ENCODE measurements at places on chromosomes 7 and 10.
A peak's percentile ranks its signal among the peaks of the same experiment; 100 is the strongest.

DNA sequence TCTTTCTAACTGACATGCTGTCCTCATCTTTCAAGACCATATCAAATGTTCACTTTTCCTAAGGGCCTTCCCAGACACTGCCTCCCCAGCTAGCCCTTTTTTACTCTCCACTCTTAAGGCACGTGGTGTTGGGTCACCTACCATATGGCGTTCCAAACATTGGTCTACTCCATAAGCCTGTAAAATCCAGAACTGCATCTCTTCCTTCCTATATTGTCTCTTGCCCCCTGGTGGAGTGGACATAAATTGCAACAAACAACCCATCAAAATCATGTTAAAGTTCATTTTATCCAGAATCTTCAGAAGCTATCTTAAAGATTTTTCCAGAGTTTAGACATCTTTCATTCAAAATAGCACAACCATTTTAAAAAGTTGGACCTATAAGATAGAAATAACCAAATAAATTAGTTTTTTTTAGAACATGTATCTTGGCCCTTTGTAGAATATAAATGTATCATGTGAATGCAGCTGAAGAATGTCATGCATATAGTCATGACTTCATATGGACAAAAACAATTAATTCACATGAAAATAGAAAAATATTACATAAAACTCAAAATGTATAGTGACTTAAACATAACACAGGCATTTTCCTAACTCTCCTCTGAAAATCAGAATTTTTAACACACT lies 180.6 kb upstream of the CHRM2 start:
- no peak overlapping the region for H3K27ac ChIP-seq
- DNase-seq, result peak; percentile 22
- no peaks in the 10 kb centered on the region for H3K36me3 ChIP-seq
- no peaks in the 10 kb centered on the region for H3K4me1 ChIP-seq

DNA sequence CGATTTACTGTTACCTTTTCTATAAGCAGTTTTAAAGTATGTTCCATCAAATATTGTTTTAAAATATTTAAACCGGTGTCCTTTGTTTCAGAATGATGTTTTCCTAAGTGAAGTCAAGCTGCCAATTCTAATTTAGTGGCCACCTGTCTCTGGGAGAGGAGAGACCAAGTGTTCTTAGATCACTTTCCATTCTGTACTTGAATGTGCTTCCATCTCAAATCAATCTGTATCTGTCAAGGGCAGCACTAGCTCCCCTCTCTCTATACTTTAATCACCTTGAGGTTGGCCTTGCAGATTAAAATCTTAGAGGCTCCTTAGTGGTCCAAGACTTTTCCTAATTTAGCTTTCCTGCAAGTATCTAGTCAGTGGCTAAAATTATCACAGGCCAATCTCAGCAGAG lies 49.6 kb downstream of the LGI1 start:
- no peak overlapping the region for H3K4me3 ChIP-seq
- no peak overlapping the region for H3K27ac ChIP-seq
- H3K27me3 ChIP-seq, result peaks cover 22% of the 10 kb centered on the region
- no peak for DNase-seq

GRCh38 chr10:115945701-115946445 lies 327.1 kb downstream of the GFRA1 start:
- DNase-seq, result no peak
- no peak overlapping the region for H3K4me3 ChIP-seq
- H3K27ac ChIP-seq, result peak overlapping the region; percentile 96
- H3K4me1 ChIP-seq, result peaks cover 63% of the 10 kb centered on the region

DNA sequence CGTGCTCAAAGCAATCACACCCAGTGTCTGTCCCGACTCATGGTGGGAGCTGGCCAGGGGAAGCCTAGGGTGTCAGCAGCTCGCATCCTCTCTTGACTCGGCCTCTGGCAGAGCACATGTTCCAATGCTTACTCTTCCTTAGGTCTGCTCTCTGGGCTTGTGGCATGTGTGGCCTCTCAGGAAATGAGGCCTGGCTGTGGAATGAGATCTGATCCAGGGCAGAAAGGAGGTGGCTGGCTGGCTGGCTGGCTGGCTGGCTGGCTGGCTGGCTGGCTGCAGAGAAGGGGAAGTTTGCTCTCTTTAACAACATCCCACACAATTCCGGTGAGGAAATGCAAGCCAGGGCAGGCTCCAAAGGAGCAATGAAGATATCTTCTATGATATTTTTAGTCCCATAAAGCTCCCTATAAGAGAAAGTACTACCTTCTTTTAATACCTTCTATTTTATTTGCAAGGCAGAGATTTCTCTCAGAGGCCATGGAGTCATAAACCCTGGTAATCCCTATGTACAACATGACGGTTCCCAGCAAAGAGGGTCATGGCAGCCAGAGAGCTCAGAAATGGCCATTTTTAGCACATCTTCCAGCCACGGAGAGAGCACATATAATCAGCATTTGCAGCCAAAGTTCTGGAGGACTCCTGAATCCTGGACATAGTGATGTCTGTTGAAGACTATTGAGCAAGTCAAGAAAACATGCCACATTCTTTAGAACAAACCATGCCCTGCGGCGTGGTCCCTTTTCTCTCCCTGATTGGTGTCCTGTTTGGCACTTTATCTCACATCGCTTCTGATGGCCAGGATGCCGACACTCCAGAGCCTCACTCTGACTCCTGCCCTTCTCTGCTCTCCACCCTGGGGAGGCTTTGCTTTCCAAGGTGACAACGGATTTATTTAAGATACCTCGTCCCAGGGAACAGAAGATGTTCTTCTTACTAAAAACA lies 153.7 kb downstream of the FANK1 start:
- H3K36me3 ChIP-seq, result no peaks in the 10 kb centered on the region
- no peaks in the 10 kb centered on the region for H3K4me1 ChIP-seq
- no peak overlapping the region for H3K27ac ChIP-seq
- no peaks in the 10 kb centered on the region for H3K27me3 ChIP-seq
- no peak for DNase-seq
- no peak overlapping the region for H3K4me3 ChIP-seq

DNA sequence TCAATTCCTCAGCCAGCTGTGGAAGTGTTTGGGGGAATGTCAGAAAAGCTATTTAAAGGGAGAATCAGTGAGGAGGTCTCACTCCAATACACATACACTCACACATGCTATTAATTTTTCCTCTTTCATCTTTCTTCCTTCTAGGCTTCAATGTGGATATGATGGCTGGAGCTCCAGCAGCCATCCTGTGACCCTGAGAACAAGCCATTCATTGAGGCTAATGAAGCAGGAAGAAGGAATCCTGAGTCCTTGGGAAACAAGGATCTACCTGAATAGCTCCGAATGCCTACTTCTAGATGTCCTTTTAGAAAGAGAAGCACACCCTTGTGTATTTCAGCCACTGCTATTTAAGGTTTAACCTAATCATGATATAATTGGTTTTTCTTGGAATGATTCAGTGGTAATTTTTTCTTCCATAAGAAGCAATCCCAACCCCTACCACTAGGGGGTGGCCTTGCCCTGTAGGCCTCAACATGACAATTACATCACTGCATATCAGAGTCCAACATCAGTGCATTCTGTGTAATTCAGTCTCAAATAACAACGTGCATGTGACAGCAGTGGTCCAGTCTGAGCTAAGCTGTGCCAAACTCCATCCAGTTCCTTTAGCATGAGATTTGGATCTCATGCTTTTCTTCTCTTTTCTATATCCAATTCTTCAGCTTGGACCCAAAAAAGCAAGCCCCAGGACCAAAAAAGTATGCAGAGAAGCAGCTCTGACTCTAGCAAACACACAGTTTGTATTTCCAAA lies 85.3 kb upstream of the ANKRD1 start:
- no peaks in the 10 kb centered on the region for H3K36me3 ChIP-seq
- H3K27ac ChIP-seq, result no peak overlapping the region
- DNase-seq, result peak; percentile 60
- H3K4me1 ChIP-seq, result no peaks in the 10 kb centered on the region
- H3K27me3 ChIP-seq, result no peaks in the 10 kb centered on the region
- no peak overlapping the region for H3K4me3 ChIP-seq

DNA sequence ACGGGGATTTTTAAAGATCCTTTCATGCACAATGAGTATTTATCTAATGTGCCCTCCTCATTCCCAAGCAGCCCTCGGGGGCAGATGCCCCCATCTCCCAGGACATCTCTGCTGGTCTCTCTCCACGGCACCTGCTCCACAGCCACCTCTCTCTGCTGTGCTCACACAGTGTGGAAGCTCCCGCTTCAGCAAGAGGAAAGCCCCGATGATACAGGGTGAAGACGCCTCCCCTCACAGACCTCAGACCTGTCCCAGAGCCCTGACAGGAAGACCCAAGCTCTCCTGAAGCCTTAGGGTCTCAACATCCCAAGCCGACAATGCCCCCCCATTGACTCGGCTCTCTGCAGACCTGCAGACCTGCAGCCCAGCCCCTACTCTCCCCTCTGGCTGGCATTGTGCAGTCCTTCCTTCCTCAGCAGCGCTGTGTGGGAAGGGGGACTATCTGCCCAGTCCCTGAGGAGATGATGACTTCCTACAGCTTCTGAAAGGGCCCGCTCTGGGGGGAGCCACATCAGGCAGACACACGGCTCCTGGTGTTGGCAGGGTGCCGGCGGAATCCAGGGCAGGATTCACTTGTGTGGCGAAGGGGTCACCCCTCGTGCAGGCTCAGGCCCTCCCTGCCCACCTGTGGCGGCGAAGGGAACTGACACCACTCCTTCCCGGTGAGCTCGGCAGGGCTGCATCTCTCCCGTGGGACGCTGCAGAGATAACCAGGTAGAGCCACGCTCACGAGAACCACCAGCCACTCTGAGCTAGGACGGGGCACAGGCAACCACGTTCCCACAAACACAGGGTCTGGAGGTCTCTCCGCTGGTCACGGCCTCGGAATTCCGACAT lies 61.8 kb downstream of the PTPRN2 start:
- no peak for DNase-seq
- no peak overlapping the region for H3K27ac ChIP-seq
- no peak overlapping the region for H3K4me3 ChIP-seq
- H3K27me3 ChIP-seq, result no peaks in the 10 kb centered on the region
- no peaks in the 10 kb centered on the region for H3K4me1 ChIP-seq

- no peak for DNase-seq
- no peaks in the 10 kb centered on the region for H3K36me3 ChIP-seq
- no peak overlapping the region for H3K27ac ChIP-seq
- H3K4me1 ChIP-seq, result no peaks in the 10 kb centered on the region
- 0 out of 2 replicates have a peak, but pooled peaks cover 5% of the 10 kb centered on the region for H3K27me3 ChIP-seq
Measured at GRCh38 chr7:148419856-148420832, 170.4 kb upstream of the C7orf33 start.

- no peaks in the 10 kb centered on the region for H3K27me3 ChIP-seq
- H3K27ac ChIP-seq, result no peak overlapping the region
- H3K36me3 ChIP-seq, result no peaks in the 10 kb centered on the region
- H3K4me1 ChIP-seq, result no peaks in the 10 kb centered on the region
- H3K4me3 ChIP-seq, result no peak overlapping the region
- DNase-seq, result no peak
Measured at GRCh38 chr7:157782041-157782440, 445.2 kb downstream of the DNAJB6 start.

DNA sequence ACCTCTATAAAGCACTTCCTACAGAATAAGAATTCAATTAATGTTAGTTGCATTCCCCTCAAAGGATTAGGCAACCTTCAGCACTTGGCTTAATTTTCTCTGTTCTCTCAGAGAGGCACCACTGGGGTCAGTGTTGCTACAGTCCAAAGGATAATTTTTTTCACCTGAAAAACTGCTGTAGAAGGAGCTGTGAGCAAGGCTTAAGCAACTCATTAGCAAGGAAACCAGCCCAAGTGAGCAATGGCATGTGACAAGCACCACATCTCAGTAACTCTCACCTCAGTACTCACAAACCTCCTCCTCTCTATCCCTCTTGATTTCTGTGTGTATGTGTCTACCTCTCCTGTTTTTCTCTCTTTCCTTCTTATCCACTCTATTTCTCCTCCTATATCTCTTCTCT lies 55.9 kb downstream of the DGKI start:
- no peak overlapping the region for H3K27ac ChIP-seq
- no peaks in the 10 kb centered on the region for H3K36me3 ChIP-seq
- H3K27me3 ChIP-seq, result no peaks in the 10 kb centered on the region
- H3K4me3 ChIP-seq, result no peak overlapping the region

- no peaks in the 10 kb centered on the region for H3K36me3 ChIP-seq
- peaks cover 5% of the 10 kb centered on the region for H3K27me3 ChIP-seq
- no peak overlapping the region for H3K27ac ChIP-seq
- no peak overlapping the region for H3K4me3 ChIP-seq
- no peaks in the 10 kb centered on the region for H3K4me1 ChIP-seq
Measured at GRCh38 chr10:113493882-113494301, 59.0 kb upstream of the HABP2 start.

GRCh38 chr10:119278126-119278709 lies 70.8 kb downstream of the GRK5 start:
- peaks cover 2% of the 10 kb centered on the region for H3K36me3 ChIP-seq
- H3K4me3 ChIP-seq, result no peak overlapping the region
- H3K27me3 ChIP-seq, result no peaks in the 10 kb centered on the region
- H3K27ac ChIP-seq, result no peak overlapping the region

GRCh38 chr10:133259602-133259989 lies 17.1 kb downstream of the ADAM8 start:
- H3K36me3 ChIP-seq, result peaks cover 2% of the 10 kb centered on the region
- H3K27ac ChIP-seq, result peak overlapping the region; percentile 65
- no peaks in the 10 kb centered on the region for H3K27me3 ChIP-seq
- peaks cover 25% of the 10 kb centered on the region for H3K4me1 ChIP-seq
- no peak for DNase-seq
- no peak overlapping the region for H3K4me3 ChIP-seq

DNA sequence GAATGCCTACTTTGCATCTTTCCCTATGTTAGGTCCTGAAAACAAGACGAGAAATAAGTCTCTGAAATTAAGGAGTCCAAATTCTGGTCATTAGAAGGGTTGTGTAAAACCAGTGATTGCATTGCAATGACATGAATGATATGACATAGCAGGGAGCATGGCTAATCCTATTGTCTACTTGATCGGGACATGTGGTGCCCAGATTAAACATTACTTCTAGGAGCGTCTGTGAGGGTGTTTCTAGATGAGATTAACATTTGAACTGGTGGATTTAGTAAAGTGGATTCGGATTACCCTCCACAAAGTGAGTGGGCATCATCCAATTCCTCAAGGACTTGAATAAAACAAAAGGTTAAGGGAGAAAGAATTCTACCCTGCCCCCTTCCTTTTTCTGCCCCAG lies 434.9 kb upstream of the KLF6 start:
- no peaks in the 10 kb centered on the region for H3K4me1 ChIP-seq
- H3K27ac ChIP-seq, result no peak overlapping the region
- H3K27me3 ChIP-seq, result no peaks in the 10 kb centered on the region
- no peak for DNase-seq
- no peaks in the 10 kb centered on the region for H3K36me3 ChIP-seq

- peaks cover 27% of the 10 kb centered on the region for H3K36me3 ChIP-seq
- DNase-seq, result no peak
- H3K4me3 ChIP-seq, result peak overlapping the region; percentile 70
- peak overlapping the region; percentile 73 for H3K27ac ChIP-seq
- peaks cover 17% of the 10 kb centered on the region for H3K4me1 ChIP-seq
Measured at GRCh38 chr7:66739477-66739876, 1.1 kb upstream of the RABGEF1 start.

Measured in SJSA1 (cell line).